Kidney capillary endothelial cell (primary cell): ENCODE measurements at places on chromosomes 6 and 20.
A peak's percentile ranks its signal among the peaks of the same experiment; 100 is the strongest.

GRCh38 chr20:11978496-11978895 lies 60.8 kb downstream of the BTBD3 start:
- DNase-seq, result no peak

DNA sequence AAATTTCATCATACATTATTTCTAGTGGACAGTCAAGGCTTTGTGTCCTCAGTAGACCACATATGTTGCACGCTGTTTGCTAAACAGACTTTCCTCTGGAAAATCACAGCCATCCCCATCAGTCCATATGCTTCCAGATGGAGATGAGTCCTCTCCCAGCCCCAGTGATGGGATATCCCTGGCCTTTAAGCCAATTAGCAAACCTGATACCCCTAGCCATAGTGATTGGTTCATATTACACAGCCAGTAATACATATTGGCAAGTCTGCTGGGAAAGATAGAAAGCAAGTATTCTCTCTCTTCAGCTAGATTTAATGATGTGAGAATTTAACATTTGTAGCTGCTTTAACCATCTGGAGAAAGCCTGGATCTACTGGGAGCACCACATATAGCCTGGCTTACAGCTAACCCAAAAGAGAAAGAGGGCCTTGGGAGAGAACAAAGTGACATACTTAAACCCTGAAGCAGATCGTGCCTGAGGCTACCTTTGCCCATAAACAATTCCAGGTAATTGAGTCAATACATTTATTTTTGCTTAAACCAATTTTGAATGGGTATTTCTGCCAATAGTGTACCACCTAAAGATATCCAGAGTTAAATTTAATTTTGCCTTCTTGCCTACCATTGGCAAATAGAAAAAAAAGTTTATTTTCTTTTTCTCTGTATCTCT lies 103.5 kb upstream of the HIVEP1 start:
- no peak for DNase-seq

- DNase-seq, result no peak
These were observed 61.8 kb downstream of the EPB41L2 start for GRCh38 chr6:131001111-131001736.

GRCh38 chr6:158784505-158784904 lies 34.7 kb downstream of the EZR start:
- peak; percentile 39 for DNase-seq

DNA sequence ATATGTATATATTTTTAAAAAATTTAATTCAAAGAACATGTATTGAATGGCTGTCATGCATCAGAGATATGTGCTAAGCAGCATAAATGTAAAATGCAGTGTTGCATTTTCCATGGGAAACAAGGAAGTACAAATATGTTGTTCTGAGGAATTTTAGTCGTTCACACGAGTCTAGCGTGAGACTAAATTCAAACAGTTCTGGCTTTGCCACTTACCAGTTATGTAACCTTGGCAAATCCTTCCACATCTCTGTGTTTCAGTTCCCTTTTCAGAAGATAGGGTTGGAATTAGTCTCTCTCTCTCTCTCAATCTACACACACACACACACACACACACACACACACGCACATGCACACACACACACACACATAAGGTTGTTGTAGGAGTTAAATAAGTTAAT lies 305.4 kb downstream of the UTRN start:
- no peak for DNase-seq

- DNase-seq, result peak; percentile 17
These were observed 3.1 kb downstream of the TRAF3IP2 start for GRCh38 chr6:111602481-111603011.

DNA sequence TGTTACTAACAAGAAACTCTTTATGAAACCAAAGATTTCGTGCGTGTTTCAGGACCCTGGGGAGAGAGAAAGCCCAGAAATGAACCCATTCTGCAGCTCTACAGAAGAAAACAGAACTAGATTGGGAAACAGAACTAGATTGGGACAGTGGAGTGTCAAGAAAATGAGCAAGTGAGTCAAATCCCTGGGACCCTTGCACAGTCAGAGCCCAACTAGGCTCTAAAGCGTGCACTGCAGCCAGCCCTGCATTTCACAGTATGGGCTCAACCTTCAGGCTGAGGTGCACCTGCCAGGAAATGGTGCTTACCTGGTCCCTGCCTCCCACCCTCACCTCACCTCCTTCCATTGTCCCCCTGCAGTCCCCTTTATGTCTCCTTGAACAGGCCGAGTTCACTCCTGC lies 39.7 kb downstream of the BFSP1 start:
- no peak for DNase-seq

GRCh38 chr6:38882157-38882556 lies 166.4 kb upstream of the GLP1R start:
- no peak for DNase-seq

DNA sequence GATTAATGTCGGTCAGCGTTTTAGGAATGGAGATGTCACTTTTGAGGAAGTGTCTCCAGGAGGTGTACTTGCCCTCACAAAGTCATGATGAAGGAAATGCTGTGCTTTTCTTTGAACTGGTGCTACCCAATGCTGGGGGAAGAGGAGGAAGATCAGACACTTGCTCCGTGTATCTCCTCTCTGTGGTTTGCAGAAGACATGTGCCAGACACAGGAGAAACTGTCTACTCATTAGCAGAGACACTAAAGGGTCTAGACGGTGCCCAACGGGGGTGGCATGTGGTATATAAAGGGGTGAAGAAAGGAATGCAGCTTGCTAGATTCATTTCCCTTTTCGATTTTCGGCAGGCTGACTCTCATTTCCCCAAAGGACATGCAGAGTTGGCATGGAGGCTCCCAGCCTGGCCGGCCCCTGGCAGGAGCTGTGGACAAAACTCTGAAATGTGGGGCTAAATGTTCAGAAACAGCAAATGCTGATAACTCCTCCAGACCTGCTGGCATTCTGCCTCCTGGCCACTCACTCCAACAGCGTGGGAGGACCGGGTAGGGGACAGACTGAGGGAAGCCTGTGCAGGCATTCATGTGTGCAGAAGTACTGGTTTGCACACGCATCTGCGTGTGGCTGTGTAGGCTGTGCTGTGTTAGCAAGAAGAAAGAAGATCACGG lies 59.6 kb upstream of the QKI start:
- DNase-seq, result peak; percentile 56

DNA sequence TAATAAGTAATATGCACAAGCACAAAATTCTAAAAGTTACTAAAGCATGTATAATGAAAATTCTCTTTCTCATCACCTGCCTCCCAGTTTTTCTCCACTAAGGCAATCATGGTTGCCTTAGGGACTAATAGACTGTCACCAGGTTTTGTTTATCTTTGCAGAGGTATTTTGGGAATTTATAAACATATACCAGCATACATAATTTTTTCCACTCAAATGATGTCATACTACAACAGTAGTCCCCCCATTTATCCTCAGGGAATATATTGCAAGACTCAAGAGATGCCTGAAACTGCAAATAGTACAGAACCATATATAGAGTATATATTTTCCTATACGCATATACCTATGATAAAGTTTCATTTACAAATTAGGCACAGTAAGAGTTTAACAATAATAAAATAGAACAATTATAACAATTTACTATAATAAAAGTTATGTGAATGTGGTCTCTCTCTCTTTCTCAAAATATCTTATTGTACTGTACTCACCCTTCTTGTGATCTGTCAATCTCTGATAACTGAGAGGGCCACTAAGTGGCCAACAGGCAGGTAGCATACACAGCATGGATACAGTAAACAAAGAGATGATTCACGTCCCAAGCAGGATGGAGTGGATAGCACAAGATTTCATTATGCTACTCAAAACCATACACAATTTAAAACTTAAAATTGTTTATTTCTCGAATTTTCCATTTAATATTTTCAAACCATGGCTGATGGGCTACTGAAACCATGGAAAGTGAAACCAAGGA lies 19.7 kb downstream of the RBL1 start:
- DNase-seq, result no peak

DNA sequence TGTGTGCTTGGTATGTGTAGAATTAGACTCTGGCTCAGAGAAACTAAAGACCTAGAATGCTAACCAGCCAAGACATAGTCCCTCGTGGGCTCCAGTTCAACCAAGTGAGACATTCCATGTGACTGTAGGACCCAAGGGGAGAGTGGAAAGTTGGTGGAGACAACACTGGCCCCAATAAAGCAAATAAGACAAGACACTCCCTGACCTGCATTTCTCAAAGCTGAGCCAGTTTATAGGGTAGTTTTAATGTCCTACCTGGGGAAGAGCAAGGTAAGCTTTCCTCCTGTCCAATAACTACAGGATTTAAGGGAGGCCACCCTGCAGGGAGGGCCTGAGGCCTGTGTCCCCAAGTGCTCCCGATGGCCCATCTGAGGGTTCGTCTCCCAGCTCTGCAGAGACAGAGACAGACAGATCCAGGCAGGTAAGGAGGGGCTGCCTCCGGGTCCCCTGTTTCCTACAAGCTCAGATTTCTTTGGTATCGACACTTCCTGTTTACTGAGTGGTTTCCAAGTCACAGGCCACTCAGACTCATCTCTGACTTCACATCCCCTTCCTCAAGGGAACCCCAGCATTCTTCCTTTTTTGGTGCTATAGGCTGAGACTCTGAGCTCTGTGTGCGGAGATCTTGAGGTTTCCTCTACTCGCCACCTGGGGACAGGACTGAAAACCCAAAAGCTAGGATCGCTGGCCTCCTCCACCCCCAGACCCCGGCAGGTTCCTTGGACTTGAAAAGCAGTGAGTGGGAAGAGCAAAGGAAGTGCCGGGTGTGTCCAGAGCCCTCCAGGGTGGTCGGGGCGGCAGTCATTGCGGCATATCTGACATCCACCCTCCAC lies 92.4 kb downstream of the PRND start:
- DNase-seq, result peak; percentile 89

DNA sequence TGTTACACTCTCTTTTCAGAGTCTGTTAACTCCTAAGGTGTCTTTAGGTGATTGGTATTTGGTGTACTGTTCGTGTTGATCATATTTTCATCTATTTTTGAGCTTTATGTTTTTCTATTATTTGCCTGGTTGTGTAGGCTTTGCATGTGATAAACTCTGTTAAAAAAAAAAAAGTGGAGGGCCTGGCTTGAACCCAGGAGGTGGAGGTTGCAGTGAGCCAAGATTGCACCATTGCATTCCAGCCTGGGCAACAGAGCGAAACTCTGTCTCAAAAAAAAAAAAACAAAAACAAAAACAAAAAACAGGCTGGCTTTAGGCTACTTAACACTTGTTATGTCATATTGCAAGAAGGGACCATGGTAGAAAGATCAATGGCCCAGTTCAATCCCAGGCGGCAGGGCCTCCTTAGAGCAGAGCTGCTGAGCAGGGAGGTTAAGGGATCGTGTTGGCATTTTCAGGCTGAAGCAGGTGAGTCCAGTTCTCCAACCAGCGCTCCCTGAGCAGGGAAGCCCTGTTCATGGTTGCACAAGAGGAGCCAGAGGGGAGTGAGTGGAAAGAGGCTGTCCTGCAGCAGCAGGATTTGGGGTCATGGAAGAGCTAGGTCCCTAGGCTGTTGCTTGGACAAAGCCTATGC lies 8.5 kb downstream of the PYGB start:
- no peak for DNase-seq

DNA sequence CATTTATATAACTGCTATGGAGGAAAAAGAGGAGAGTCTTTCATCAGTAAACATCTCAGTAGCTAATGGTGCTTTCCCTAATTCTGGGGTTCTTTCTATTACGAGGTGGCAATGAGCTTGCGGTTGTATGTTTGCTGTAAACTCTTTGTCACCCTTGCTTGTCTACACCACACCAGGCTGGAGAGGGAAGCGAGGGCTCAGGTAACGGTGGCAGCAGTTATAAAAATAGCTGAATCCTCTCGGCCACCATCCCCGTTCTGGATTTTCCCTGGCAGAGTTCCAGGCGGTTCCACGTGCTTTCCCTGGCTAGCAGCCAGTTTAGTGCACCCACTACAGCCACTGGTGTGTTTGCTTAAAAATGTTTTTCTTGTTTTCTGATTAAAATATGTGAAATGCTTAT lies 39.0 kb downstream of the MAS1 start:
- no peak for DNase-seq

GRCh38 chr20:39607141-39607540 lies 645.0 kb downstream of the DHX35 start:
- DNase-seq, result no peak

- peak; percentile 53 for DNase-seq
These were observed 651 bp upstream of the TAPBP start for GRCh38 chr6:33314515-33314942.

- no peak for DNase-seq
These were observed 2.1 kb downstream of the PANK2 start for GRCh38 chr20:3890999-3891929.

DNA sequence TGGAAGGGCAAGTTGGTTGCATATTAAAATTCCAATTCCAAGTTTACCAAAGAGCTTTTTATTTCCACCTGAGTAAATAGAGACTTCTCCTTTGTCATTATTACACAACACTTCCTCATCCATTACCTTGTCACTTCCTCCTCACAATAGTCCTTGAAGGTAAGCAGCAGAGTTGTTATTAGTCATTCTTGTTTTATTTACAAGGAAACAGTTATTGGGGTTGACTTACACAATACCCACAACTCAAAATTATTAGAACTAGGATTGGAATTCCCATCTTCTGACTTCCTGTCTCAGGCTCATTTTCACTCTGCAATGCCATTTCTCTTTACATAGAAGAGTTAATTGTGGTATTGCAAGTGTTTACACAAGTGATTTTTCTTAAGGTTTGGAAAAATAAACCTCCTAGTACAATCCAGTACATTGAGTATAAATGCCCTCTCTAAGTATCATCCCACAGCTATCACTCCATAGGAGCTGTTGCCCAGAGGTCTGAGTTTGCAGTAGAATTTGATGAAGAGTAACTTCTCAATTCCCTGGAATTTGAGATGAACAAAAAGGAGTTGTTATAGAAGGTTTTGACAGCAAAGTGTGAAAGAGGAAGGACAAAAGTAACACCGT lies 28.9 kb upstream of the MTRF1L start:
- peak; percentile 30 for DNase-seq

- DNase-seq, result no peak
These were observed 1.7 kb downstream of the TAAR6 start for GRCh38 chr6:132571774-132572173.

- no peak for DNase-seq
These were observed 92.1 kb downstream of the CRYBG1 start for GRCh38 chr6:106452628-106453027.

GRCh38 chr20:37581246-37581645 lies 53.6 kb upstream of the BLCAP start:
- no peak for DNase-seq

GRCh38 chr6:107736713-107737396 lies 87.3 kb downstream of the SCML4 start:
- no peak for DNase-seq

DNA sequence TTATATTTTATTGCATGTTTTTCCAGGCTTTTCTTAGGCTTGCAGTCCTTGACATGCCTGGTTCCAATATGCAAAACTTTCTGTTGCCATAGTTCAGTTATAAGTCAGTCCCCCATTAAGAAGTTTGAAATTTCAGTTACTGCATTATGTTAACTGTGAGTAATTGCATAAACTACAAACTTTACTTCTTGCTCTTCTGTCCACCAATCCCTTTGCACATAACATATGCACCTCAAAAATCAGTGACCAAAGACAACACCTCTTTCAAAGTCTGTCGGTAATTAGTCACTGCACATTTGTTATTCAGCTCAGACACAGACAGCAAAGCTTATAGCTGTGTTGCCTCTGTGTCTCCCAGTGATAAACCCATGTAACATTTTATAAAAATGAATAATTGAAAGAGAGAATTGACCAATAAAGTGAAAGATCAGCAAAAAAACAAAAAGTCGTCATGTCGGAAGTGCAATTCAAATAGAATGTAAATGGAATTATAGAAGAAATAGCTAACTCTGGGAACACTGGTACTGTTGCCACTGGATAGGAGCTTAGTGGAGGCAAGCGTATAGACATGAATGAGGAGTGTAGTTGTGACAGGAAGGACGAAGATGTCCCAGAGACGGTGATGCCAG lies 50.3 kb upstream of the BTBD3 start:
- no peak for DNase-seq
